ENCODE measurements at places on chromosomes 5 and 9.

DNA sequence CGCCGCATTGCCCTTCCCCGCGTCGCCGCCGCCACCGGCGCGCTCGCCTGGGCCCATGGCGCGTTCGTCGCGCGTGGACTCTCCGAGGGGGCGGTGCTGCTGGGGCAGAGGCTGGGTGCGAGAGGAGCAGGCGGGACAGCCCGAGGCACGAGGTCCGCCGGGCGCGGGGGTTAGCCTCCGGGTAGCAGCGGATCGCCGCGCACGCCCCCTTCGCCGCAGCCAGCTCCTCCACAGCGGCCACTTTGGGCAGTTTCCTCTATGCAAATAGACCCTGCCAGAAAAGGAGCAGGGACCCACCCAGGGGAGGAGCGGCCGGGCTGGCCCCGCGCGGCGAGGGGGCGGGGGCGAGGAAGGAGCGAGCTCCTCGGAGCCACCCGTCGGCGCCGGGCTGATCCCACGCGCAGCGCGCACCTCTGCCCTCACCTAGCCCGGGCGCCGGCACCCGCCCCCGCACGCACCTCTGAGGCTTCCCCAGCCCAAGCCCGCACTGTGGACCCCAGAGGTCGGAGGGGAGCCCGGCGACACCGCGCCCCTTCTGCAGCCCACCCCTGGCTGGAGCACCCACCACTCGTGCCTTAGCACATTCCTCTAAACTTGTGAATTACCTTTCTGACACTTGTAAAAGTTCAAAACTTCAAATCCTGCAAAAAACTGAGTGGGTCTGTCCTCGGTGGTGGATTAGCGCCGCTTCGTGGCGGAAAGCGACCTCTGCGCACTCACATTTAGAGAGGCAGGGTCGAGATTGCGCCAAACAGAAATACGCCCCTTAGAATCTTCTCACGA is at the start of gene COL23A1:
COL23A1 (minus strand) TSS at position 253 of the 783 bp plus-strand sequence.
- DNase-seq = peak; percentile 47

DNA sequence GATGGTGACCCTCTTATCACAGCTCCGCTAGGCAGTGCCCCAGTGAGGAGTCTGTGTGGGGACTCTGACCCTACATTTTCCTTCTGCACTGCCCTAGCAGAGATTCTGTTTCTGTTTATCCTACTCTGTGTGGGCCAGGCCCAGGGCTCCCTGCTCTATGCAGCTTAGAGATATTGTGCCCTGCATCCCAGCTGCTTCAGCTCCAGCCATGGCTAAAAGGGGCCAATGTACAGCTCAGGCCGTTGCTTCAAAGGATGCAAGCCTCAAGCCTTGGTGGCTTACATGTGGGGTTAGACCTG is 2030.7 kb upstream of the CDH9 start:
- no peak for DNase-seq

- no peak for DNase-seq
Measured at GRCh38 chr9:83477120-83477519, 61.1 kb downstream of the FRMD3 start.

GRCh38 chr5:148899993-148900392 is 73.6 kb downstream of the ADRB2 start:
- no peak for DNase-seq

GRCh38 chr5:94830520-94830919 is 212.1 kb downstream of the SLF1 start:
- DNase-seq = no peak
